Right atrium auricular region (tissue), 2 donors: ENCODE measurements at places on chromosomes 1 and 21.

DNA sequence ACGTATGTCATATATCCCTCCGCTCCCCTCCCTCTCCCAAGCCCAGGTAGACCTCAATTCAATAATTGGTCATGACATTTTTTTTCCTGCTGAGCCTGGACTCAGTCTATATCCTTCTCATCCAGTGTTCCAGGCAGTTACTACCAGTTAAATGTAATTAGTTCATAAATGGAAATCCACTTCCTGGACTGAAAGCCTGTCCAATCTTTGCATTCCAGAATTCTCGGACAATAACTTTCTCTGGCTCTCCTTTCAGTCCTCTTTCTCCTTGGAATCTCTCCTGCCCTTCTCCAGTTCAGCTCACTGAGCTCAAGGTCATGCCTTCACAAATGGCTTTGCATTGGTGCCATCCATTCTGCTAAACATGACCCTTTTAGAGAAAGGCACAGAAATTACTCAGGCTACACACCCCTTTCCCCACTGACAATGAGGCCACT, 34.8 kb downstream of the VWA5B1 start:
- DNase-seq, result no peak

- no peak for DNase-seq
These were observed 3.9 kb upstream of the COL18A1 start for GRCh38 chr21:45401054-45401518.

- peak; percentile 67 for DNase-seq
These were observed 590 bp downstream of the FOXJ3 start for GRCh38 chr1:42334240-42335049.

- DNase-seq, result no peak
These were observed 1.2 kb upstream of the LELP1 start for GRCh38 chr1:153202006-153202405.

- no peak for DNase-seq
These were observed 34.8 kb downstream of the ZBTB18 start for GRCh38 chr1:244085891-244086290.

- DNase-seq, result no peak
These were observed 70.5 kb upstream of the CTTNBP2NL start for GRCh38 chr1:112325504-112325903.

- DNase-seq, result no peak
These were observed 58.1 kb upstream of the TMEM51 start for GRCh38 chr1:15095496-15095875.

DNA sequence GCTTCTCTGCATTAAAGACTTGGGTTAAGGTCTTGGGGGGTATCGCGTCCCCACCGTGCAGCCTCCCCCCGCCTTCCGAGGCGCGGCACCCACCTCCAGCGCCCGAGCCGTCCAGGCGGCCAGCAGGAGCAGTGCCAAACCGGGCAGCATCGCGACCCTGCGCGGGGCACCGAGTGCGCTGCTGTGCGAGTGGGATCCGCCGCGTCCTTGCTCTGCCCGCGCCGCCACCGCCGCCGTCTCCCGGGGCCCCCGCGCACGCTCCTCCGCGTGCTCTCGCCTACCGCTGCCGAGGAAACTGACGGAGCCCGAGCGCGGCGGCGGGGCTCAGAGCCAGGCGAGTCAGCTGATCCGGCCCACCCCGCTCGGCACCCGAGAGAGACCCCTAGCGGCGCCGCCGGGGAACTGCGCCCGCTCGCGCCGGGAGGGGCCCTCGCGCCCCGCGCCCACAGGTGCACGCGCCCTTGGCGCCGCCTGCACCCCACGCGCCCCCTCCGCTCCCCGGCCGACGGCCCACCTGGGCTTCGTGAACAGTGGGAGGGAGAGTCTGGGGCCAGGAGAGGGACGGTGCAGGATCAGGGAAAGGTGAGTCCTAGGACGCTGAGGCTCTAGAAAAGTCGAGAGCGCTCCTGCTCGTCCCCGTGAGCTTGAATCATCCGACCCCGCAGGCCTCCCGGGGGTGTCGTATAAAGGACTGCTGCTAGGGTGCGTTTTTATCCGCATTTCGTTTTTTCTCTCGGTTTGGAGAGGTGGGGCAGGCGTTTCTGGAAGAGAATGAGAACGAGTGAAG, at the start of gene APP:
Gene APP (minus strand): TSS at position 300 of the 787 bp plus-strand sequence. CDS start 150 bp downstream, at position 150.
- peak; percentile 85 for DNase-seq

DNA sequence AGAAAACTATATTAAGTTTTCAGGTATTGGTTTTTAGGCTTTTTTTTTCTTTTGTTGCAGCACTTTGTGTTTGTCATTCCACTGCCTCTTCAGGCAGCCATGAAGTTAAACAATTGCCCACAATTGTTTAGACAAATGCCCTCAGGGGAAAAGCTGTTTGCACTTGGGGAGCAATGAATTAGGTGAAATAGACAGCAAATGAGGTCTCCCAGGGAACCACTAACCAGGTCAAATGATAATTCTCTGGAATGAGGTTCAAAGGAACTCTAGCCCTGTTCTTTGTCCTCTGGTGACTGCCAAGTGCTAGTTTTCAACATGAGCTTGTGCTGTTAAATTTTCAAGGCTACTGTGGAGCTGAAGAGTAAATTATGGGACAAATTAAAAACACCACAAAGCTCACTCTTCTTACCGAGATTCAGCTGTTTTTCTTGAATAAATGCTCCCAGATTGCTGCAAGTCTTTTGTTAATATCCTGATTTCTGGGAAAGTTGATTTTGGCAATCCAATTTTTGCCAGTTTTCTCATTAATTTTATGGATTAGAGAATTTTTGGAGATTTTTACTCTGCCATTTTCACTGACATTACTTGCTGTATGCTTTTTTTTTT, 15.1 kb upstream of the MAB21L3 start:
- DNase-seq, result no peak

GRCh38 chr1:26829184-26829911, 2.9 kb downstream of the ZDHHC18 start:
- DNase-seq, result no peak

DNA sequence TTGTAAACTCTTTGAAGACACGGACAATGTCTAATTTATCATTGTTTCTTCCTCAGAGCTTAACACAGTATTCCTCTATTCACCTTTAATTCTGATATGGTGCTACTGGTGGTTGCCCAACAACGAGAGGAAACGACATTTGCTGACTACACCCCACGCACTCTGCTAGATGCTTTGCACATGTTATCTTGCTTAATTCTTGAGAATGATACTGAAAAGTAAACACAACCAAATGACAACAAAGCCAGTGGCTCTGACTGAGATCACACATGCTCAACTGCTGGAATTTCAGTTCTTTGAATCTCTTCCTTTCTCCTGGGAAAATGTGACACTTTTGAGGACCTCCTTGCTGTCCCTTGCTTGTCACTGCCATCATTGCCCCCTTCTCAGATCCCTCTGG, 37.2 kb upstream of the DDAH1 start:
- no peak for DNase-seq

DNA sequence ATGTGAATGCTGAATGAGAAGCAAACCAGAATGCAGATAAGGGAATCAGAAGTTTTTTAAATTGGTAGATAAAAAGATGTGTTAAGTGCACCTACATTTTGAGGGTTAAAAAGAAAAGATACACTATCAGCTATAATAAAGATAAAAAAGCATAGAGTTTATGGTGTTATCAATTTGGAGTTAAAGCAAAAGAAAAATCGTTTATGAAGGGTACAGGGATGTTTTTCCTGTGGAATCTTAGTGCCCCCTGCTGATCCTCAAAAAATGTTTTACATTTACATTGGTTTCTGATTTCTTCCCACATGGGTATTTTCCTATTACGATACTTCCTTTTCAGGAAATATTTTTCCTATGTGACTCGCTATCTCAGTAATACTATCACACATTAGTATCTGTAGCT, 293.5 kb downstream of the MRPL39 start:
- DNase-seq, result no peak

DNA sequence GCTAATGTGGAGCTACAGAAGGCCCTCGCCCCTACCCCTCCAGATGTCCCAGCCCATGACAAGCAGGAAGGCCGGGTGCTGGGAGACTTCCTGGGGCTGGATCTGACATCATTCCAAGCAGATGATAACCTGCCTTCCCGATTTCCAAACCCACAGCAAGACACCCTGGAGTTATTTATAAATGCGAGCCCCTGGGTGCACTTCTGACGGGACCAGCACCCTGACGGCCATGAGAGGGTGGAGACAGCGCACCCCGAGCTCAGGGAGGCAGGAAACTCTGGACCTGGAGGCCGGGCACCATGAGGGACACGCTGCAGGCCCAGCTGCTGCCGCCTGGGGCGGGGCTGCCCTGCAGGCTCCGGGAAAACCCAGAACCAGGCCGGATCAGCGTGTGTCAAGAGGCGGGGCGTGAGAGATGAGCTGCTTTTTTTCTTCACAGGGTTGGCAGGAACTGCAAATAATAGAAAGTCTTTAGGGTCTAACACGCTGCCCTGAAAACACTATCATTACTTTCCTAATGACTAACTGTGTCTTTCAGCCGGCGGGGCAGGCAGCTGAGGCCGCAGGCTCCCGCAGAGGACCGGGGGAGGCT, 2.5 kb upstream of the PCBP3 start:
- no peak for DNase-seq

GRCh38 chr1:232127190-232127589, 500.6 kb downstream of the DISC1 start:
- DNase-seq, result no peak

DNA sequence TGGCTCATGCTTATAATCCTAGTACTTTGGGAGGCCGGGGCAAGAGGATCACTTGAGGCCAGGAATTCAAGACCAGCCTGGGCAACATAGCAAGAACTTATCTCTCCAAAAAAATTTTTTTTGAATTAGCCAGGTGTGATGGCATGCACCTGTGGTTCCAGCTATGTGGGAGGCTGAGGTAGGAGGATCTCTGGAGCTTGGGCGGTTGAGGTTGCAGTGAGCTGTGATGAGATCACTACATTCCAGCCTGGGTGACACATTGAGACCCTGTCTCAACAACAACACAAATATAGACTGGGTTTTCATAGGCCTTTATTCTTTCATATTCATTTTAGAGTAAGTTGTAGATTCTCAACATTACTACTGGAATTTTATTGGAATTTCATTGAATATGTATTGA, 12.8 kb downstream of the MED18 start:
- DNase-seq, result no peak

GRCh38 chr21:25054689-25055088, 552.6 kb downstream of the MRPL39 start:
- DNase-seq, result no peak

GRCh38 chr1:1085171-1085841, 11.2 kb upstream of the RNF223 start:
- DNase-seq, result no peak

- DNase-seq, result no peak
These were observed 633.2 kb upstream of the NEGR1 start for GRCh38 chr1:72915581-72915980.
